ENCODE measurements at places on chromosomes 16 and 17.

GRCh38 chr17:65175952-65176351, 38.8 kb downstream of the RGS9 start:
- DNase-seq, result no peak

- DNase-seq, result no peak
These were observed 11.5 kb upstream of the CNGB1 start for GRCh38 chr16:57982385-57982784.

DNA sequence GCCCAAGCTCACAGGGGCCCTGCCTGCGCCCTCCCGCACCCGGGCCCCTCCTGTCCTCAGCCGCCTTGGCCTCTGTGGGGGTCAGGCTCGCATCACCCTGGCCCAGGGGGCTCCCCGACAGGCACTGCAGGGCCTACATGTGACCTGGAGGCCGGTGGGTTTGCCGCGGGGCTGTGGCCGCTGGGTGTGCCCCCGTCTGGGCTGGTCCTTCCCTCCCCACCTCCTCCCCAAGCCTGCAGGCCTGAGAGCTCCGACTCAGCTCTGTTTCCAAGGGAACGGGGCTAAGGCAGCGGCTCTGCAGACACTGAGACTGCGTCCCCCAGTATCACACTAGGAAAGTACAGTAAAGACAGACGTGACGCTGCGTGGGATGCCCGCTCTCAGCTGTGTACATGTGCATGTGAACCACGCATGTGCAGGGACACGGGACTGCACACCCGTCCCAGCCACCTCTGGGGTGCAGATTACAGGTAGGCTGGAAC, 16.5 kb upstream of the WDR45B start:
- DNase-seq, result no peak

- no peak for DNase-seq
These were observed 134.8 kb downstream of the FOXL1 start for GRCh38 chr16:86713021-86713631.

- no peak for DNase-seq
These were observed 6.9 kb upstream of the RAPGEFL1 start for GRCh38 chr17:40170325-40170724.

DNA sequence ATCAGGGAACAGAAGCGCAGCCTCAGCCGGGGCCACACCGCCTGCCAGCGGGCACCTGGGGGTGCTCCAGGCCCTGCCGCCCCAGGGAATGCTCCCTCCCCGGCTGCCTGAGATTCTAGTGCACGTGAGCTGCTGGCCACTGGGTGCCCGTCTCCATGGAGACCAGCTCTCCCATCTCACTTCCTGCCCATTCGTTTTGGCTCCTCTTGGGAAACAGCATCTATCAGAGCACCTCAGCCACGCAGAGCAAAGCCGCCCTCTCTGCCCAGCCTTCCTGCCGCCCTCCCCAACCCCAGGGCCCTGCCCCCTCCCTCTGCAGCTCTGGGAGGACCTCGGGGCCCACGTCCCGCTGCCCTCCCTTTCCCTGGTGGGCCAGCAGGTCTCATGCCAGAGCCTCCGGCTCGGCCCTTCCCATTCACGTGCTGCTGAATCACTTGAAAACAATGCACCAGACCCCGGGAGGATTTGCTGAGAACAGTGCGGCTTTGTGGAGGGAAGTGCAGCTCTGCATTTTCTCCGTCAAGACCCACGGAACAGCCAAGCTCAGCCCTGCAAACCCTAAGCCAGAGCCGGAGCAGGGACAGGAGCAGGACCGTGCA, 19.4 kb downstream of the CEP295NL start:
- peak; percentile 97 for DNase-seq

DNA sequence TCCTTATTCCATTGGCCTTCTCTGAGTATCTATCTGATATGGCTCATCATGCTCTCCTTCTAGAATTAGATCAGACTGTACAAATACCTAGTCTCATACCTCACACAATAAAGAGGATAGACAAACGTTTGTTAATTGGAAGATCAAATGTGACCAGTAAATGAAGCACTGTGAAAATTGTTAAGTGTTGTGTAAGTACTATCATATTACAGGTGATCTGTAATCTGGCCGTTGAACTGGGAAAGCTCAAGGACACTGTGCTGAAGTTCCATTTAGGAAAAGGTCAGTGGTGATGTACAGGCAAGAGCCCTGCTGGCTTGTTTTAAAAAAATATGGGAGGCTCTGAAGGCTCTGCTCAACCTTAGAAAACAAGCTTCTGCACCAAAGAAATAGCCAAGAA, 38.5 kb upstream of the CORO6 start:
- no peak for DNase-seq

- DNase-seq, result no peak
These were observed 893 bp downstream of the KCNH6 start for GRCh38 chr17:63524051-63524450.

GRCh38 chr17:78882540-78883088, 20.4 kb downstream of the CEP295NL start:
- no peak for DNase-seq

DNA sequence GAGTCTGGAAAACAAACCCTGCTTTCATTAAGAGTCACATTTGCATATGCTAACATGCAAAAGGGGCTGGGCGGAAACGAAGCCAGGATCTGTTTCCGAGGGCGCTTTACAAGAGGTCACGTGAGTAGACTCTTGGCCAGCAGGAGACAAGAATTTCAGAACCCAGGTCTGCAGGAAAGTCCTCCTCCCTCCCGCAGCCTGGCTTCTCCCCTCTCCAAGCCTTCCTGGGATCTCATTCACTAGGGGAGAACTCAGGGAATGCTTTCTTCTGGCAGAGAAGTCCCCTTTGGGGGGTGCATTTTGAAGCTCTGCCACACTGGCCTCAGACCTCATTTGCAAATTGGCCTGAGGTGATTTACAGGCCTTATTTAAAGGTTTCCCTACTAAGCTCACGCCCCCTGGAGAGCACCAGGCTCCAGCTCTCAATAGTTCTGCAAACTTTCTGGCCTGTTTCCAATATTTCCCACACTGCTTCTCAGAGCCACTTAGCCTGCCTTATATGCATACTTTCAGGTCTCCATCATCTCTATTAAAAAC, 57.2 kb upstream of the CACNG5 start:
- peak; percentile 54 for DNase-seq

DNA sequence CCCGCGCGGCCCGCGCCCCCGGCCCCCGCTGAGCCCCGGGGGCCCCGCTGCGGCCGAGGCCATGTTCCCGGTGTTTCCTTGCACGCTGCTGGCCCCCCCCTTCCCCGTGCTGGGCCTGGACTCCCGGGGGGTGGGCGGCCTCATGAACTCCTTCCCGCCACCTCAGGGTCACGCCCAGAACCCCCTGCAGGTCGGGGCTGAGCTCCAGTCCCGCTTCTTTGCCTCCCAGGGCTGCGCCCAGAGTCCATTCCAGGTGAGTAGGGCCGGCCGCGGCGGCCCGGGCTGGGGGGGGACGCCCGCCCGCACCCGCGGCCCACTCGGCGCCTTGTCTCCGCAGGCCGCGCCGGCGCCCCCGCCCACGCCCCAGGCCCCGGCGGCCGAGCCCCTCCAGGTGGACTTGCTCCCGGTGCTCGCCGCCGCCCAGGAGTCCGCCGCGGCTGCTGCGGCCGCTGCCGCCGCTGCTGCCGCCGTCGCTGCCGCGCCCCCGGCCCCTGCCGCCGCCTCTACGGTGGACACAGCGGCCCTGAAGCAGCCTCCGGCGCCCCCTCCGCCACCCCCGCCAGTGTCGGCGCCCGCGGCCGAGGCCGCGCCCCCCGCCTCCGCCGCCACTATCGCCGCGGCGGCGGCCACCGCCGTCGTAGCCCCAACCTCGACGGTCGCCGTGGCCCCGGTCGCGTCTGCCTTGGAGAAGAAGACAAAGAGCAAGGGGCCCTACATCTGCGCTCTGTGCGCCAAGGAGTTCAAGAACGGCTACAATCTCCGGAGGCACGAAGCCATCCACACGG, 504 bp downstream of the MAZ start:
- no peak for DNase-seq

DNA sequence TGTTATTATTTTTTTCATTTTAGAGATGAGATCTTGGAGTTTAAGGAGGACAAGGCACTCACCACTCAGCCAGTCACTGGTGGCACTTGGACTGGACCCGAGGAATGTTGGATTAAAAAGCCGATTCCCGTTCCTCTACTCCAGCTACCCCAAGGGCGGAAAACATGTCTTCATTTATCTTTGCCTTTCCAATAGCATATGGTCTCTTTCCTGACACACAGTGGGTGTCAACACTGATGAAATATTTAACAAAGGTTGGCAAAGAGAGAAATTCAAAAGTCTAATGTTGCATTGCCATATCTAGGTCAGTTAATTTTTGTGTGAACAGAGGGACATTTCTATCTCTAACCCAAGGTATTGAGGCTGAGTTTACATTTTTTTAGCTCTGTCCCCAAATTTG, 459.7 kb downstream of the RBFOX1 start:
- DNase-seq, result no peak

- no peak for DNase-seq
These were observed 272.8 kb downstream of the WWOX start for GRCh38 chr16:78372277-78372676.

DNA sequence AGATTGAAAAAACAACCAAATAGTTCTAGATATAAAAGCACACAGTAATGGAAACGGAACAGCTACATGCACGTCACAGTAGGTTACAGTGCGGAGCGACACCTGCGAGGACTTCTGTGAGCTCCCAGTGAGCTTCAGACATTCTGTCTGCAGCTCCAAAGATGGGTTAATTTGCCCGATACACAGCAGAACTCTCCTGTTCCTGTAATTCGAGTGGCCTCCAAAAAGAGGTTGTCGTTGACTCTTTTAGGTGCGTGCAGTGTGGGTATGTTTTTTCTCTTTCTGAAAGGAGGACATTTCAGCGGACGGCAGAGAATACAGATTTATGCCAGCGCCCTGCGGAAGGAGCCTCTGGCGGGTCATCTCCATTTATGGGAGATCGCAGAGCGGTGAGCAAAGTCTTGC, 2.9 kb downstream of the OR1F1 start:
- DNase-seq, result no peak

GRCh38 chr17:7632492-7632894, 2.6 kb downstream of the SHBG start:
- DNase-seq, result no peak

GRCh38 chr17:28385037-28385400, 13.5 kb downstream of the SARM1 start:
- DNase-seq, result no peak

GRCh38 chr16:77663711-77664110, 58.6 kb upstream of the NUDT7 start:
- DNase-seq, result no peak

- DNase-seq, result no peak
These were observed 182.3 kb downstream of the TMEM132E start for GRCh38 chr17:34761646-34762045.

GRCh38 chr16:17224350-17224749, 246.4 kb downstream of the XYLT1 start:
- DNase-seq, result no peak

DNA sequence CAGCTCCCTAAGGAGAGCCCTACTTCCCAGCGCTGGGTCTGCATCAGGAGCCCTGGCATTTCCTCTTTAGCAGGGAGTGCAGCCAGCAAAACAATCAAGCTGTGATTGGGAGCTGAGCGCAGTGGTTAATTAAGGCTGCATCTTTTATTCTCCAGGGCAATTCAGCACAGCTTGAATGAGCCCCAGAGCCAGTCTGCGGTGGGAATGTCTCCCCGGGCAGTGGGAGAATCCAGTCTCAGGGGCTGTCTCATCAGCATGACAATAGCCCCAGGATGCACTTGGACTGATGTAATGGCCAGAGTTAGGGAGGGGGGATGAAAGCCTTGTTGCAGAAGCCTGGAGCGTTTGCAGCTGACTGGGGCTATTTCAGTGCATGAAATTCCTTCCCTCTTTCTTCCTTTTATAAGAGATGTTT, 292.6 kb upstream of the SOX9 start:
- peak; percentile 77 for DNase-seq

- DNase-seq, result no peak
These were observed 33.8 kb downstream of the SDK2 start for GRCh38 chr17:73610331-73610911.

GRCh38 chr17:50944902-50945720, 79.0 kb upstream of the TOB1 start:
- DNase-seq, result no peak

- no peak for DNase-seq
These were observed 37.0 kb downstream of the NDEL1 start for GRCh38 chr17:8472663-8473062.

DNA sequence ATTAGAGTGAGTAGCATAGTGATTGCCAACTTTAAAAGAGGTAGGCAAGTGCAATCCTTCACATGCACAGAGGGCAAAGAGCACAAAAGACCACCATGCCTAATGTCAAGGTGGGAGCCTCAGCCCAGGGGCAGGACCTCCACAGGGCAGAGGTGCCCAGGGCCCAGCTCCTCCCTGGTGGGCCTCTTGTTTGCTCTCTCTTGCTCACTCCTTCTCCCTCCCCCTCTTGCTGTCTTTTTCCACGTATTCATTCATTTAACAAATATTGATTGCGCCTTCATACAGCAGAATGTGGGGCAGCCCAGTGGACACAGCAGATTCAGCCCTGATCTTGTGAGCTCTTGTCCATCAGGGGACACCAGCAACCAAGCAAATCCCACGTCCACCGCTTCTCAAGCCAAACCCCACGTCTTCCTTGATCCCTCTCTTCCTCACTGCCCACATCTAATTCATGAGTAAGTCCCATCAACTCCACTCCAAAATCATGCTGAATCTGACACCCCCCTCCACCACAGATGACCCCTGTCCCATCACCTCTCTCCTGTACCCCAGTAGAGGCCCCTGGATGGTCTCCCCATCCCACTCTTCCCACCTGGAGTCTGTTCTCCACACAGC, 44.1 kb upstream of the RPL38 start:
- no peak for DNase-seq

DNA sequence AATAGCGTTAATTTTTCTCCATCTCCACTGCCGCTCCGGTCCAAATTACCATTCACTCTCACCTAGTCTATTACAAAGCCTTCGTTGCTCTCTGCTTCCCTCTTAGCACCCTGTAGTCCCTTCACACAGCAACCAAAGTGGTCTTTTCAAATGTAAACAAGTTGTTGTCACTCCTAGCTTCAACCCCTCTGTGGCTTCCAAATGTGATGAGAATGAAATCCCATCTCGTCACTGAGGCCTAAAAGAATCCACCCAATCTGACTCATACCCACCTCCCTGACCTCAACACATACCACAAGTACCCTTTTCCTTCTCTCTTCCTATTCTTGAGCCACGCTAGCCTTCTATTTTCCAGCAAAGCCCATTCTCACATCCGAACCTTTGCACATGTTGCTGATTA, 2.2 kb upstream of the PELP1 start:
- no peak for DNase-seq

- DNase-seq, result peak; percentile 49
These were observed 41.0 kb upstream of the SREBF1 start for GRCh38 chr17:17877529-17878358.

Data from globus pallidus (tissue), 1 donor.